ENCODE measurements at places on chromosomes 3 and 15.

DNA sequence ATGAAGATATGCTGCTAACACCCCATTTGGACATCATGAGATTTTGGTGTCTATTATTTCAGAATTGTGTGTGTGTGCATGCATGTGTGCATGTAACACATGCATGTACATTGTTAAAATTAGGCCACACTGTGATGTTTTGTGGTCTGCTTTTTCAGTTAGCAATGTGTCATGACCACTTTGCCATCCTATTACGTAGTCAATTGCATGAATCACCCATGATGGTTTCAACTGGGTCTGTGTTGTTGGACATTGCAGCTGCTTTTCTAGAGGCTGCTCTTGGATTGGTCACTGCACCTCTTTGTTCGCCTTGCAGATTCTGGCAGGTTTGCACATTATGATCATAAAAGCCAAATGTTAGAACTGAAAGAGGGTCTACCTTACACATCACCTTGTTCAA lies 101.0 kb upstream of the THBS1 start:
- DNase-seq, result no peak

GRCh38 chr3:48656061-48656840 lies 6.4 kb downstream of the CELSR3 start:
- DNase-seq, result peak; percentile 68

GRCh38 chr15:64507293-64507802 lies 47.0 kb downstream of the ZNF609 start:
- peak; percentile 95 for DNase-seq

DNA sequence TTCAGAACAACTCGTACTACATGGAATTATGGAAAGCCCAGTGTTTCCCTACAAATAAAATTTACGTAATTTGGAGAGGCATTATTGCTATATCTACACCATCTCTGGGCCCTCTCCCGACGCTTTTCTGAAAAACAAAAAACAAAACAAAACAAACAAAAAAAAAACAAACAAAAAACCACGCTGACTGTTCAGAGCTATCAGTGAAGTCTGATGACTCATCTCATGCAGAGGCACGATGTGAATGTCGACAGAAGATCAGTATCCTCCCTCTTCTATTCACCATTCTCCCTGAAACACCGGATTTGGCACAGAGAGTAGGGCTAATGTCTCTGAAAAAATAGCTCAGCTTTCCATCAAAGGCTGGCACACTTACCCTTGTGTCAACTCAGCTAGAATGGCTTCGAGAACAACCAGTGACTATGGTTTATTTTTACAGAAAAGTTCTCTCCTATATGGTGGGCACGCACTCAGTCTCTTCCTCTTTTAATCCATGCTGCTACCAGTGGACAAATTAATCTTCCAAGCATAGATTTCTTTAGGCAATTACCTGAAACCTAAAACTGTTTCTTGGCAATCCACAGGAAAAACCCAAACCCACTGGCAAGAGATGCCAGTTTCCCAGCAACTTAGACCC lies 1.5 kb downstream of the CRBN start:
- DNase-seq, result peak; percentile 49

DNA sequence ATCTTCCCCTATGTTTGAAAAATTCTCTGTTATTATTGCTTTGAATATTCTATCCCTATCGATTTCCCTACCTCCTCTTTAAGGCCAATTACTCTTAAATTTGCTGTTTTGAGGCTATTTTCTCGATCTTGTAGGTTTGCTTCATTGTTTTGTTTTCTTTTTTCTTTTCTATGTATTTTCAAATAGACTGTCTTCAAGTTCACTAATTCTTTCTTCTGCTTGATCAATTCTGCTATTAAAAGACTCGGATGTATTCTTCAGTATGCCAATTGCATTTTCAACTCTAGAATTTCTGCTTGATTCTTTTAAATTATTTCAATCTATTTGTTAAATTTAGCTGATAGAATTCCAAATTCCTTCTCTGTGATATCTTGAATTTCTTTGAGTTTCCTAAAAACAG lies 144.0 kb upstream of the NANOGP8 start:
- DNase-seq, result no peak

DNA sequence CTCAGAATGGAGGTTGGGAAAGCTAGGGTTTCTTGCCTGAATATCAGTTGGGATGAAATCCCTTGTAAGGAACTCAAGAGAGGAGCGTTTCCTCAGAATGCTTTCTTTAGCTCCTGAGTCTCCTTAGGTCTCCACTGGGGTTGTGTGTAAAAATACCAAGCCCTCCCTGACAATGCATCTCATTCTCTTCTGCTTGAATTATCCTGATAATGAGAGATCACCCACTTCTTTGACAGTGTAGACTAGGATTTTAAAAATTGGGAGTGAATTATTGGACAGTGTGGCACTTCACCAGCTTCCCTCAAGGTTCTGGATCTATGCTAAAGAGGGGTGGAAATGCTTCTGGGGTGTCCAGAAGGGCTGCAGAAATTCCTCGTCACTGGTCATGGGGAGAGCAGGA lies 41.8 kb upstream of the POLG start:
- DNase-seq, result no peak

- peak; percentile 65 for DNase-seq
These were observed 48.9 kb downstream of the TGFBR2 start for GRCh38 chr3:30655187-30655812.

DNA sequence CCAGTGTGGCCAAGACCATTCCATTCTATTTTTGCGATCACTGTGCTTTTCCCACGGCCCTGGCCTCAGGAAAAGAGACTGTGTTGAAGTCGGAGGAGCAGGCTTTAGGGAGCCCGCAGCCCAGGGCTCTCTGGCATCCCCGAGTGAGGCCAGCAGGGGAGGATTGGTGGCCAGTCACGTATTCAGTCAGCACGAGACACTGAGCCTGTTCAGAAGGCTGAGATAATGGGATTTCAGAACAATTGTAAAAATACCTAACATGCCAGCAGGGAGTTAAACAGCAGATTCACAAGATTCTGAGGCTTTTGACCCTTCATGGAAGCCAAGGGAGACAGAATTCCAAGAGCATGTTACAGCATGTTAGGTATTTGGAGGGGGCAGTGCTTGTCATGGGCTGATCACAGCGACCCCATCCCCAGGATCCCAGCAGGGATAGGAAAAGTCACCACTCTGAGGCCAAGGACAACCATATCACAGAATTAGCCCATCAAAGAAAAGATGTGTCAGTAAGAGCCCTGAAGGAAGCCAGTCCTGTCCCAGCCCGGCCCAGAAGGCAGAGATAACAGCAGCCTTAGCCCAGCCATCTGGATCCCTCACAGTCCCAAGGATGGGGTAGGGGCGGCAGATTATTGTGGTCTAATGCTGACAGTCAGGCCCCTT lies 40.6 kb downstream of the AMOTL2 start:
- DNase-seq, result peak; percentile 58

DNA sequence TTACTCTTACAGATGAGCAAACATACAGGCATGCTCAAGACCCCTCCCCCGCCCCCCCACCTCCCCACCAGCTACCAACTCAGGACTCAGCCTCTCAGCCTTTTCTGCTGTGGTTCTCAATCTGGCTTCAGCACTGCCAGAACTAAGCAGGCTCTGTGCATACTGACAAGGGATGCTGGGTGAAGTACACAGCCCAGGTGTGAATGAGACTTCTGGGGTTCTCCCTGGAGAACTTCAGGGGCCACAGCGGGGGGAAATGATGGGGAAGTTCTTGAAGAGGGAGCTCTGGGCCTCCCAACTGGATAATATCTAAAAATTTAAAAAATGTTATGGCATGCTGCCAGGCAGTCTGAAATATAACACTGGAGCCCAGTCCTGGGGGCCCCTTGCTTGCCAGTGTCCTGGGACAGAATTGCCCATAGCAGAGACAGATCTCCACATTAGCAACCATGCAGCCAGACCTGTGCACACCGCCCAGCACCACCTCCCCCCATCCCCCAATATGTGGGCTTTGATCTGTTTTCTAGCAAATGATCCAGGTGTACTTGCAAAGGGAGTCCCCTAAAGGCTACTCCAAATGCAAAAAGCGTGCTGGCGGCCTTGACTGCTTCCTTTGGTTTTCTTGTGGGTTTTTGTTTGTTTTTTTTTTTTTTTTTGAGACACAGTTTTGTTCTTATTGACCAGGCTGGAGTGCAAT lies 41.4 kb downstream of the PGPEP1L start:
- DNase-seq, result peak; percentile 23

- DNase-seq, result no peak
These were observed 208.6 kb downstream of the ZIC4 start for GRCh38 chr3:147197739-147198138.

DNA sequence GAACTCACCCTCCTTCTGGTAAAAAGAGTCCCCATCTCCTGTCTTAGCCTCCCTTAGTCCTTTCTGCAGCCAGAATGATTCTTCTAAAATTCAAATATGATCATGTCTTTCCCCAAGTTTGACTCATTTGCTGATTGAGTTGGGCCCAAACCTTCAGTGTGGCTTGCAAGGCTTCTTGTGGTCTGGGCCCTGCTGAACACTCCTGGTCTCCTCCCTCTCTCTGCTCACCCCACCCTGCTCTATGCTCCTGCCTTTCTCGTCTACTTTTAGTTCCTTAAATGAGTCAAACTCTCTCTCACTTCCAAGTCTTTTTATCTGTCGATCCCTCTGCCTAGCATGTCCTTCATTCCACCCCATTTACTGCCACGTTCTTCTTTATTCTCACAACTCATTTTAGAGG lies 72.6 kb downstream of the CCR1 start:
- no peak for DNase-seq

DNA sequence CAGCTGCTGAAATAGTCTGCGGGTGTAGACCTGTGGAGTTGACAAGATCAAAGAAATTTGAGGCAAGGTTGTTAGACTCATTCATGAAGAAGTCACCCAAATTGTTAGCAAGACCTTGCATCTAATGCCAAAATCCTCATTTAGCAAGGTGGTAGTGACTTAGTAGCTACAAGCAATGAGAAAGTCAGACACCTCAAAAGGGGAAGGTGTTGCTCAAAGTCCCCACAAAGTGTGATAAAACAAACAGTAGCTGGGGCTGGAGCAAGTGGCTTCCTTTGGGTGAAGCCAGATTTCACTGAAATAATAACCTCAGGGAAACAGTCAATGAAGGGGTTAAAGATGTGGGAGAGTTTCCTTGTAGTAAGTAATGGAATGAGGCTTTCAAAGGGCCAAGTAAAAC lies 44.9 kb downstream of the CD86 start:
- no peak for DNase-seq

GRCh38 chr3:24377218-24377993 lies 117.2 kb downstream of the THRB start:
- DNase-seq, result peak; percentile 38

GRCh38 chr15:90028376-90028944 lies 27.3 kb downstream of the ZNF710 start:
- no peak for DNase-seq

DNA sequence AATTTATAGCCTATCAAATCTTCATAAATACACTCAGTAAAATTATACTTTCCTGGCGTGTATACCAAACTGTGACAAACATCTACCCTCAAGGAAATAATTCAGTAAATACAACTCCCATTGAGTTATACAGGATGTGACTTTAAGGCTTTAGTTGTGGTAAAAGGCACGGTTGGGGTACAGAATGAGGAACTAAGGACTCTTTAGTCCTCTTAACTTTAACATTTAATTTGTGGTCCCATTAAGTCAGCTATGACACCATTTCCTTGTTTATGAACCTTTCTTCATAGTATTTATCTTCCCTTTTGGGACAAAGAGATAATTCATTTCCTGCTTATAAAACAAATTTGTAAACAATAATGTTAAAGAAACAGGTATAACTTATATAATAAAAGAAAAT lies 30.2 kb downstream of the IFT80 start:
- DNase-seq, result no peak

DNA sequence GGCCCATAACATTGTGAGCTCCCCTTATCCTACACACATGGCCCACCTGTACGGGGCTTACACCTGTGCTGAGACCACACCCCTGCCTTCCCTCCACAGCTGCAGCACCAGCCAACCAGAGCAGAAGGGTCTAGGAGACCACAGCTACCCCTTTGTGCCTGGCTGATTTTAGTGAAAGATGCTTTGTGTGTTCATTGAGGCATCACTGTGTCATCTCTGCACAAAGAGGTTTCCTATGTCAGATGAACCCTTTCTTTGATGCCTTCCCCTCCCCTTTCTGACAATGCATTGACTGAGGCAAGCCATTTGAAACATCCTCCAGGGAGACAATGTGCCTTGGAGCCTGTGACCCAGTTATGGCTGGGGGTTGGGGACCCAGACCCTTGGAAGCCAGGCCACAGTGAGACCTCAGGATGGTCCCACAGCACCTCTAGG lies 54.9 kb upstream of the SLC7A14 start:
- no peak for DNase-seq

GRCh38 chr15:27973886-27974285 lies 125.2 kb downstream of the OCA2 start:
- DNase-seq, result no peak

DNA sequence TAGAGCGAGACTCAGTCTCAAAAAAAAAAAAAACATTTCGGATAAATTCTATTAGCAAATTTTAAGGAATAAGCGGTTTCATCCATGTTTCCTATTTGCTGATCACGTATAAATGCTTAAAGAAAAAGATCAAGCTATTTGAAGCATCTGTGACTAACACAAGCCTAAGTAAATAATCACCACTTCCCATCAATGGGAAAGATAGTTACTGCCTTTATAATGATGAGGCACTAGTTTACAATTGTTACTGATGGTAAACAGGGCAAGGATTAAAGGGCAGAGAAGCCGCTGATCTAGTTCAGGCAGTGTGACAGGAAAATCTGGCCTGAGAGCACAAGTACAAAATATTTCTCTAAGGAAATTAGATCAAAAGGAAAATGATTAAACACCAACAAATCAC lies 13.7 kb downstream of the CLPX start:
- DNase-seq, result peak; percentile 15

- peak; percentile 87 for DNase-seq
These were observed 82.9 kb upstream of the GSK3B start for GRCh38 chr3:120177151-120177550.

- no peak for DNase-seq
These were observed 30.3 kb upstream of the ZNF385D start for GRCh38 chr3:21781355-21781754.

- DNase-seq, result no peak
These were observed 10.2 kb downstream of the CTSH start for GRCh38 chr15:78934655-78935023.

- DNase-seq, result peak; percentile 32
These were observed 1016.9 kb upstream of the ALCAM start for GRCh38 chr3:104349836-104350235.

- DNase-seq, result no peak
These were observed 617.1 kb downstream of the NTRK3 start for GRCh38 chr15:87639305-87640011.

DNA sequence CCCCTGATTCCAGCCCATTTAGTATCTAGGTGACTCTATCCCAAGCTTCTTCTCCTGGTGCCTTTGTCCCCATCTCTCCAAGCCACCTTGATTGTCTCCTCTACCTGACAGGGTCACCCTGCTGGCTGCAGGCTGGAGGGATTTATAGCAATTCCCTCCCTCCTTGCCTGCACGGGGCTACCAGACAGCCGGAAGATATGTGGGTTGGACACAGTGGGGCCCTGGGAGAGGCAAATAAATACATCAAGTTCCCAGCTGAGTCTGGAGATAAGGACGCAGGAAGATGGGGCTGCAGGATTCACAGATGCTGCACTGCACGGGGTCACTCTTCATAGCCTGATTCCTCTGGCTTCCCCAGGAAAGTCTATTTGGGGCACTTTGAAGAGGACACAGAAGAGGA lies 9.3 kb upstream of the ISLR2 start:
- no peak for DNase-seq

Measured in iris pigment epithelial cell (primary cell).